Astrocyte of the hippocampus (primary cell): ENCODE measurements at places on chromosomes 6 and 20.

DNA sequence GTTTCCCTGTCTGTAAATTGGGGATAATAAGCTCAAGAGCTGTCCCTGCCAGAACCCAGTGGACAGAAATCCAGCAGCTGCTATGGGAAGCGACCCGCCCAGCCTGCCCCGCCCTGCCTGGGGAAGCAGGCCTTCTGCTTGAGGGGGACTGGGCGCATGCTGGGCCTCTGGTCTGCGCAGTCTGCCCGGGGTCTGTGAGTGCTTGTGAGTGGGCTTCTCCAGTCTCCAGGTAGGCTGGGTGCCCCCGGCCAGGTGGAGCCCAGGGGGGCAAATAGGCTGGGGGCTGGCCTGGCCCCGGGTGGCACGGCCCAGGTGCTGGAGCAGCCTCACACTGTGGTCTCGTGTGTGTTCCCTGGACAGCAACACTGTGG is 648 bp upstream of the RBBP8NL start:
- no peak for DNase-seq

- peak; percentile 74 for DNase-seq
Measured at GRCh38 chr6:127550403-127550802, 26.6 kb upstream of the C6orf58 start.

DNA sequence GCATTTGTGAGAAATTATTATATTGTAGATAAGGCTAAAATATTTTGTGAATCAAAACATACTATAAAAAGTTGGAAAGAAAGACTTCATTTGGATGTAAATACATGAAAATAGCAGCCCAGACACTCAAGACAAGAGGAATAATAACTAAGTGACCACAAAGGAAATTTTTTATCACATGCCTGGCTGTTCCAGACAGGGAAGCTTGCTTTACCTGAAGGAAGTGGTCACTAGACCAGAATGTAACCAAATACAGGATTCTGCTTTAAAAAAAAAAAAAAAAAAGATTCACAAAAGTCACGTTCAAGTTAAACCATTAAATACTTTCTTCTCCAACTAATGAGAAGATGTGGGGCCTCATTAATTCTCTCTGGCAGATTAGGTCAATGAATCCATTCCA is 9.3 kb upstream of the HLA-DQB2 start:
- no peak for DNase-seq

DNA sequence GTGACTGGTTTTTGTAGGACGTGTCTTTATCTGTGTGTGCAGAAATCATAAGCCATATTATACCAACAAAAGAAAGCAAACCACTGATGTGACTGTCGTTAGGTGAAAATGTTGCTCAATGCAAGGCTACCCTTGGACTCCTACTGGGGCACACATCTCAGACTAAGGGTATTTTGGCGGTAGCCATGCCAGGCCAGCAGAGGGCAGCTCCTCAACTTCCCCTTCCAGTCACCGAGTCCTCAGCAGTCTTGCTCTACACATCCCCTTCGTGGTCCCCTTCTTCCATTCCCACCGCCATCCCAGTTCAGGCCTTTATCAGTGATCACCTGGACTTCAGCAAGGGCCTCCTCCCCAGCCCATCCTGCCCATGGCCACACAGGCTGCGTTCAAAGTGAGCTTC is 113.7 kb upstream of the GGTLC1 start:
- DNase-seq: no peak

- DNase-seq: no peak
Measured at GRCh38 chr6:47977314-47977713, 133.7 kb downstream of the PTCHD4 start.

DNA sequence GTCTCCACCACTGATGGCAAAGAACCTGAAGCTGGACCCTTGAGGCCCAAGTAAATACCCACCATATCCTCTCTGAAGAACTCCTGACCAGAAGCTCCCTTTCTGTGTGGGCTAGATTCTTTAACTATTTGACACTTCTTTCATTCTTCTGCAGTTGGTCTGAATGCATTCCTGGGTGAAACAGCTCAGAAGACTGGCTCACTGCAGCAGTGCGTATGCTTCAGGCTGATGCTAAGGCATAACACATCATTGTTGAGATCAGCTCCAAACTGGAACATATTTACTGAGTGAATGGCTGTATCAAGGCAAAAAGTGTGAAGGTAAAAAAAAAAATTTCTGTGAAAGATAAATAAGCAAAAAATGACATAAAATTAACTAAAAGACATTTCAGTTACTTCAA is 19.7 kb downstream of the ZSCAN23 start:
- no peak for DNase-seq

DNA sequence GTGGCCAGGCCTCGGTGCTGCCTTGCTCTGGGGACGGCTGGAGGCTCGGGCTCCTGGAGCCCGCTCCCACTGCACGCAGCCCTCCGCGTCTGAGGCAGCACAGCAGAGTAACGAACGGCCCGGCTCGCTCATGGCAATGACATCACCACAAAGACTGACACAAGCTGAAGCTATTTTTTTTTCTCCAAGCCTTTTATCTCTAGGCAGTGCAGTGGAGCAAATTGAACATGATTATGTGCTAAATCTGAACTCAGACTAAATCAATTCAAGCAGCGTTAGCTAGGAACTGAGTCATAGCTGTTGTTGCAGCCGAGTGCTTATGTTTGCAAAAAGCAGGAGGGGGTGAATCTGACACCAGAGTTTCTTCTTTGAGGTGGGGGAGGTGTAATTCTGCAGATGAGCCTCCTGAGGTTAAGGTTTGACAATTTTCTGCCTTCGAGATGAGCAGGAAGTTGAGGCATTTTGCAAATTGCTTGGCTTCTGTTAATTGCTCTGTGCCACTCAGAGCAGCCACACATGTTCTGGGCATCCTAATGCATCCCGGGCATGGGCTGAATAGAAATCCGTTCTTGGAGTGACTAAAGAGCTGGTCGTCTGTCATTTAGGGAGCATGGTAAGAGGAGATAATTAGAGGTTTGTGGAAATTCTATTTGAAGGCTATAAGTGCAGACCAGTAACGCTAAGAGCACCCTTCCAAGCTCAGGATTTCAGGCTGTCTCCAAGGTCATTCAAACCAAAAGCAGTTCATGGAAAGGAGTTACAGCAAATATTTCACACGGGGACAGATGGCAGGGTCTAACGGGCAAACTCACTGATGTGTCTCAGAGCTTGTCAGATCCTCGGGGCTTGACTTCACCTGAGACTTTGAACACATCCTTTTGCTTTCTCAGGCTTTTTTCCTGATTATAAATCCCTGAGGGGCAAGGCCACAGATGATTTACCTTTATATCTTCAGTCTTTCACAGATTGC is 155.1 kb upstream of the ENPP5 start:
- peak; percentile 75 for DNase-seq

- no peak for DNase-seq
Measured at GRCh38 chr6:143647732-143648131, 30.0 kb upstream of the PHACTR2 start.

GRCh38 chr6:106152952-106153351 is 66.8 kb downstream of the PRDM1 start:
- no peak for DNase-seq

GRCh38 chr6:126551832-126552231 is 211.9 kb downstream of the CENPW start:
- no peak for DNase-seq

DNA sequence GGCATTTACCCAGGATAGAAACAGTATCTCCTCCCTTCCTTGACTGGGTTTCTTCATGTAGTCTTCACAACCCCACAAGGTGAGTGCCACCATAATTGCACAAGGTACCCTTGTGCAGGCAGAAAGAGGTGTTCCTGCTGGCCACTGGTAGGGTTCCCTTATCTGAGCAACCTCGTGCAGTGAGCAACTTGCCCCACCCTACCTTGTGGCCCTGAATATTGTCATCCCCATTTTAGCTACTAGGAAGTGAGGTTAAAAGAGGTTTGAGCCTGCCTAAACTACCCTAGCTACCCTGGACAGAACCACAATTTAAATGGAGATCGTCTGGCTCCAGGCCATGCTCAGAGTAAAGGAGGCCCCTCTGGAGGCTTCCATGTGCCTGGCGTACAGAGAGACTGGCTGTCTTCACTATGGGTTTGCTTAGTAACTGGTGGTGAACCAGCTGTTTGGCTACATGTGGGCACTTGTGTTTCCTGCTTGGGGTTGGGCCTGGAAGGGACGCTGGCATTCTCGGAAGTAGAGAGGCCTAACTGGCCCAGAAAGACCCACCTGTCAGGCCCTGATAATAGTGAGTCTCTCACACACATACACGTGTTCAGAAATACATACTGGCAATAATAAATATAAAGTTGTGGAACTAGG is 148.8 kb downstream of the LRFN2 start:
- no peak for DNase-seq

DNA sequence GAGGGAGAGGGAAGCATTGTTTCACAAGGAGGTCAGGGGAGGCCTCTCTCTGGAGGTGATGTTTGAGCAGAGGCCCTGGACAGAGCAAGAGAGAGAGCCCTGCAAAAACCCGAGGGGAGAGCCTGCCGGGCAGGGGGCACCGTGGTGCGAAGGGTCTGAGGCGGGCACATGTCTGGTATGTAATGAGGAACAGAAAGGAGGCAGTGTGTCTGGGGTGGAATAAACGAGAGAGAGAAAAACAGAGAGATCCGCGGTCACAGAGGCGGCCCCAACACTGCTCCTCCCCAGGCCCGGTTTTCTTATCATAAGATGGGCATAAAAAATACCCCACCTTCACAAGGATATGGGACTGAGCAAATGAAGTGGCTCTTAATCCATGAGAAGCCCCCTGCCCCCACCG is 119.2 kb downstream of the PREX1 start:
- DNase-seq: no peak

- no peak for DNase-seq
Measured at GRCh38 chr20:46056027-46056833, 27.2 kb downstream of the SLC12A5 start.

GRCh38 chr20:4957187-4957586 is 44.1 kb downstream of the SLC23A2 start:
- no peak for DNase-seq

- DNase-seq: no peak
Measured at GRCh38 chr6:43931201-43931600, 161.2 kb downstream of the VEGFA start.

DNA sequence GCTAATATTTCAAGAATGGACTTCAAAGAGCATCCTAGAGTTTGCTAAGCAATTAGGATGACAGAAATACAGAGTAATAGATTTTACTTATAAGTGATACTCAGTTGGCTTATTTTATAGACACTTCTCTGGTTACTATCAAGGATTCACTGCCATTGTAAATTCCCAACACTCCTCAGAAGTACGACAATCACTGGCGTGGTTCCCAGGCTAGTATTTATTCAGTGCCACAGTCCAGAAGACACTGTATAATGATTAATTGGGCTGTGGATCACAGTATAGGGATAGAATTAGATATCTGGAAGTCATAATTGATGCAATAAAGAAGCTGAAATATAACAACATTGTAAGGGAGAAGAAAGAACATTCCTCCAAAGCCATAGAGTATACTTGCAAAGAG is 15.7 kb downstream of the MANEA start:
- peak; percentile 7 for DNase-seq

DNA sequence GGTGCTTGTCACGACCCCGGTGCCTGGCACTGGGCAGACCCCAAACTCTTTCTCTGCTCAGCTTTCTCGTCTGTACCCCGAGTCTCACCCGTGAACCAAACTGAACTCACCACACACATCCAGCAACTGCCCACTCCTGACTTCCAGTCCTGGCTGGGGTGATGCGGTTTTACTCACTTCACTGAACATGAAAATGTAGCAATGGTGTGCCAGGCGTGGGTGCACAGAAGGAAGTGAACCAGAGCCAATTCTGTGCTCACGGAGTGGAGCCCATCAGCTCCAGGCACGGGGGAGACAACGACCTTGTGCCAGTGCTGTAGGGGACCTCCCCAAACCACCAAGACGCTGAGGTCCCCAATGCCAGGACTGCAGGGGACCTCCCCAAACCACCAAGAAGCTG is 78.7 kb upstream of the AFDN start:
- DNase-seq: no peak

GRCh38 chr6:2594868-2595267 is 155.9 kb downstream of the MYLK4 start:
- no peak for DNase-seq

- DNase-seq: peak; percentile 26
Measured at GRCh38 chr6:52363228-52363867, 1.4 kb downstream of the PAQR8 start.

- peak; percentile 84 for DNase-seq
Measured at GRCh38 chr20:11117808-11118528, 444.2 kb upstream of the JAG1 start.

- peak; percentile 71 for DNase-seq
Measured at GRCh38 chr20:10708351-10709185, 34.8 kb upstream of the JAG1 start.

DNA sequence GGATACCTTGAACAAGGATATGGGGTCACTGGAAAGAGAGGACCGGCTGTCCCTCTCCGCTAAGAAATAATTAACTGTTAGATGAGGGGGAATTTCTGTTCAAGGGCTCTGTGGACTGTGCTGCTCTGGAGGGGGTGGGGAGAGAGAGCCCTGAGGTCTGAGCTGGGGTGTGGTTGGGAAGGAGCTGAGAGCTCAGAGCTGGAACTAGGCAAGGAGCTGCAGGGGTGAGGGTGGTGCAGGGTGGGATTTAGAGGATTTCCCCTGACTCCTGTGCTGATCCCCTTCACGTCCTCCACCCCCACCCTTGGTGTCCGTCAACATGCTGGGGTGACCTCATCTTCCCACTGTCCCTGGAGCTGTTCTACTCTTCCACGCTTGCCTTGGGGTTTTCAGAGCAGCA is 52.5 kb downstream of the HLA-A start:
- no peak for DNase-seq

- no peak for DNase-seq
Measured at GRCh38 chr6:154653385-154653784, 79.8 kb upstream of the SCAF8 start.

DNA sequence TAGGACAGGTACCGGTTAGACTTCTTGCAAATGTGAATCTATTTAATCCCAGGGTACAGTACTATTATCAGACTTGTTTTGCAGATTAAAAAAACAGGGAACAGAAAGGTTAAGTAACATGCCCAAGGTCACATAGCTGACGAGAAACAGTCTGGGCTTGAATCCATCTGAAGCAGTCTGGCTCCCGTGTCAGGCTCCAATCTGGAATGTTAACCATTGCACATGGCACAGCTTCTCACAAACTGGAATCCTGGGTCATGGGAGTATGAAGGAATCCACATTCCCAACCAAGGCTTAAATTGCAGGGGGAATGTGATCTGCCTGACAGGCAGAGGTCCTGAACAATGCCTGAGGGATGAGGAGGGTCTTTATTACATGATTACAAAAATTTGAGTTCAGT is 187.5 kb upstream of the SPTLC3 start:
- DNase-seq: peak; percentile 8

DNA sequence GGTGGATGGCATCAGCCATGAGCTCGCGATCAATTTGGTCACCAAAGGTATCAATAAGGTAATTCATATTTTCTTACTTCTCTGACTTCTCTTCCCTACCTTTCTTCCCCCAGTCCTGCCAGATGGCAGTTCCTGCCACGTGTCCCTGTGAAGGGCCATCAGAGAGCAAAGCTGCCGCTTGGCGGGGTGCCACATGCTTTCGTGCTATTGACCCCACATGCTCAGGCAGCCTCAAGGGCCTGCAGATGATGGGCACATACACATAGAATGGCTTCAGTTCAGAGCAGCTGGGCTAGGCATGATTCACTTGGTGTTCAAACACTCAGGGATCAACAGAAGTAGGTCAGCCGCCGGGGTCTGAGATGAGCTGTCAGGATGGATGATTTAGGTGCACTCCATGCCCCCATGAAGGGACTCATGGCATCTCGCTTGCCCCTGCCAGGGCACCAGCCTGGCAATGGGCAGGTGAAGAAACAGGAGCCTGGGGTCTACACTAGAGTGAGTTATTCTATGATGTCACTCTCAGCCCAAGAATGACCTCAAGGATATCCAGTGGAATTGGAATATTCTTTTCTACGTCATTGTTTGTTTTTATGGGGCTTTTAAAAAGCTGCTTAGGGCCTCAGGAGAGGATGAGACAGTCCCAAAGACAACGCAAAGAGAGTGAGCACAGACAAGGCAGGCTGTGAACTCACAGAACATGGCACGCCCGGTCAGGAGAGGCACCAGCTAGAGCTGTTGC is 25.5 kb downstream of the BANF2 start:
- peak; percentile 17 for DNase-seq
